ENCODE measurements at places on chromosomes 5 and 9.

DNA sequence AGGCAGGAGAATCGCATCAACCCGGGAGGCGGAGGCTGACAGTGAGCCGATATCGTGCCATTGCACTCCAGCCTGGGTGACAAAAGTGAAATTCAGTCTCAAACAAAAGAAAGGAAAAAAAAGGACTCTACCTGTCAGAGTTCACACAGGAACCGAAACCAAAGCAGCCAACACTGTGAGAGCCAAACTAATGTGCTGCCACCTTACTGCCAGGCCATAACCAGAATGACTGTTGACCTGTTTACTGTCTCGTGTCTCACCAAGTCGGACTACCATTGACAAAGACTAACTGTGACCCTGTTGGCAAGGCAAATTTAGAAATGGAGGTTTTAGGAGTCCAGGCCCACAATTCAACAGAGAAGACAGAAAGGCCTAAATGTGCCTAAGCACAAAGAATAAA is 112.4 kb downstream of the ANXA2R start:
- no peak for DNase-seq

- no peak for DNase-seq
These were observed 352.6 kb downstream of the ADGRV1 start for GRCh38 chr5:90911169-90911568.

- DNase-seq = no peak
These were observed 103.1 kb downstream of the ZNF608 start for GRCh38 chr5:124643336-124643735.

GRCh38 chr5:80745490-80745889 is 90.7 kb upstream of the DHFR start:
- DNase-seq = no peak

DNA sequence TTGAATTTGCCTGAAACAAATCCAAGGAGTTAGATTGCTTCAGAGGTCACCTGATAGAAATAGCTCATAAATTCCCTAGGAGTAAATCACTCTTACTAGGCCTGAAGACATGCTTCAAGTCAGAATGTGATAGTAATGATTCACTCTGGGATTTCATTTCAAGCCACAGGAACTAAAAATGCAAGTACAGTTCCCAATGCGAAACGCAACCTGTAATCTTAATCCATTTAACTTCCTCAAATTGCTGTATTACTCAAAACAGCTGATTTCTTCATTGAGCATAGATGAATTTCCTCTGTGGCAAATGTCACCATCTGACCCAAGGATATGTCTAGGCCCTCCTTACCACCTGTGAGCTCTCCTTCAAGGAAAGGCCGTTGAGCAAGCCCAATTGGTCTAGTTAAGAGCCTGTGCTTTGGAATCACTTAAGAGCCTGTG is 32.1 kb upstream of the IL6ST start:
- peak; percentile 60 for DNase-seq

- peak; percentile 54 for DNase-seq
These were observed 60.1 kb downstream of the RGS3 start for GRCh38 chr9:113523421-113524141.

DNA sequence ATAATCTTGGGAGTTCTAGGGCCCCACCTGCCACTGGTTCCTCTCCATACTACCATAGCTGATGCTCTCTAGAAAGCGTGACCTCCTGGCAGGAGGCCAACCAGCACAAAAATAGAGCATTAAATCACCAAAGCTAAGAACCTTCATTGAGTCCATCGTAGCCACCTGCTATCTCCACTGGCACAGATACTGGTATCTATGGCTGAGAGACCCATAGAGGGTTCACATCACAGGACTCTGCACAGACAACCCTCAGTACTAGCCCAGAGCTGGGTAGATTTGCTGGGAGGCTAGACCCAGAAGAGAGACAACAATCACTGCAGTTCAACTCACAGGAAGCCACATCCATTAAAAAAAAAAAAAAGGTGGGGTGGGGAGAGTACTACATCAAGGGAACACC is 509.1 kb downstream of the DTWD2 start:
- DNase-seq = no peak

- no peak for DNase-seq
These were observed 212.3 kb upstream of the DAPK1 start for GRCh38 chr9:87285183-87285850.

GRCh38 chr5:139707445-139708003 is 59.4 kb downstream of the CXXC5 start:
- DNase-seq = no peak

- peak; percentile 43 for DNase-seq
These were observed 32.0 kb upstream of the DMRT2 start for GRCh38 chr9:1018121-1018520.

Data from KBM-7 (cell line).